Myocyte (in vitro differentiated cells): ENCODE measurements at places on chromosomes 16 and 17.
A peak's percentile ranks its signal among the peaks of the same experiment; 100 is the strongest.

- DNase-seq, result no peak
Observed at GRCh38 chr17:28955408-28955807, 4.1 kb upstream of the PHF12 start.

- peak; percentile 71 for DNase-seq
Observed at GRCh38 chr16:11016993-11017392, 72.6 kb downstream of the CLEC16A start.

- no peak for DNase-seq
Observed at GRCh38 chr16:26594666-26595065, 472.1 kb upstream of the C16orf82 start.

GRCh38 chr16:48559462-48560211 is 50.3 kb downstream of the N4BP1 start:
- peak; percentile 39 for DNase-seq

- no peak for DNase-seq
Observed at GRCh38 chr16:85981826-85982562, 83.0 kb downstream of the IRF8 start.

- DNase-seq, result peak; percentile 57
Observed at GRCh38 chr16:87850009-87851006, 19.0 kb downstream of the SLC7A5 start.

- no peak for DNase-seq
Observed at GRCh38 chr16:70579648-70580630, 56.3 kb downstream of the SF3B3 start.

GRCh38 chr17:75626496-75627038 is 6.7 kb upstream of the SMIM5 start:
- peak; percentile 35 for DNase-seq
